ENCODE measurements at places on chromosomes 4 and X.

- DNase-seq, result no peak
Measured at GRCh38 chr4:153207567-153207966, 3.3 kb downstream of the TRIM2 start.

DNA sequence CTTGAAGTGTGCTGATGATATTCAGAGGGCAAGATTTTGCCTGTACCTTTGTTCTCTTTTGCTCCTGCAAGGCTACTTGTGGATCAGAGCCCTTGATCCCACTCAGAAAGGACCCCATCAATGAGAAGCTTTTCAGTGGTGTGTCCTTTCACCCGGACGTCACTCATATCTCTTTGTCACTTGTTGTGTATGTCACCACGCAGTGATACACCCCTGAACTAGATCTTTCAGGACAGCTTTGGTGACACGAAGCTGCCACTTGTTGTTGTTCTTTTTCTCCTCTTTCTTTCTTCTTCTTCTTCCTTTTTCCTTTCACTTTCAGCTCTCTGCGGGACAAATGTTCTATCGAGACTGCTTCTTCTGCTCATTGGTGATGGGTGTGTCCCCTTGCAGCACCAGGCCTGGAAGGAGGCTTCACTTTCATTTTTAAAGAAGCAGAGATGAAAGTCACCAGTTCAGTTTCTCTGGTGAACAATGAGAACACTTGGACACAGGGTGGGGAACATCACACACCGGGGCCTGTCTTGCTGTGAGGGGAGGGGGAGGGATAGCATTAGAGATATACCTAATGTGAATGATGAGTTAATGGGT lies 83.6 kb downstream of the NBDY start:
- DNase-seq, result peak; percentile 30

DNA sequence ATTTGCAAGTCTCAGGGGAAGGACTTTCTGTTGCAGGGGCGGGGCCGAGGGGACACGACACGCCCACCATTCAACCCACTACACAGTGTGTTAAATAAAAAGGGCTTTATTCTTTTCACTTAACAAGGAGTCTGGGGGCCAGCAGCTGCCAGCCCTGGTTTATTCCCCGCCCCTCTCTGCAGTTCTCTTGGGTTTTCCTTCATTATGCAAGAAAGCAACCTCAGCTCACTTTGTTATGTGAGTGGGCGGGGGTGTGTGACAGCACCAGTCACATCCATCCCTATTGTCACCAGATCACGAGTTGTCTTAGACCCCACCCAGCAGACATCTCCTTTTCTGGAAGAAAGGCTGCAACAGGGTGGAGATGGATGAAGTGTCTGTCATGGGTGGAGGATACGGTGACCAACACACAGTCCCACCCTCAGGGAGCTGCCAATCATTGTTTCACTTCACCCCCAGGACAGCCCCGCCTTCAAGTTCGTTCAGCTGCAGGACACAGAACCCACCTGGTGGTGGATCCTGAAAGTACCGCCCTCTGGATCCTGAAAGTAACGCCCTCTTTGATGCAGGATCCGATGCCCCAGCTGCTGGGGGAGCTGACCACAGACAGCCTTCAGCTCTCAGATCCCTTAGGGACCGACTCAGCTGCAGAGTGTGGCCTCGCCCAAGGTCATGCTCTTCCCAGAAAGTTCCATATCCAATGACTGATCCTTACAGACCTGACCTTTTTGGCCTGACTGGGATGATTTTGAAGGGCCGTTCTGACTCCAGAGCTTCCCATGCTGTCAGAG lies 79.6 kb downstream of the SMIM20 start:
- peak; percentile 4 for DNase-seq

- DNase-seq, result no peak
Measured at GRCh38 chrX:41553688-41554087, 106.5 kb downstream of the NYX start.

- DNase-seq, result no peak
Measured at GRCh38 chr4:175412746-175413145, 399.3 kb downstream of the GPM6A start.

GRCh38 chr4:10395971-10396580 lies 61.1 kb downstream of the ZNF518B start:
- no peak for DNase-seq

GRCh38 chr4:123555233-123555806 lies 158.7 kb downstream of the SPRY1 start:
- no peak for DNase-seq

GRCh38 chr4:100938698-100939097 lies 408.6 kb downstream of the PPP3CA start:
- no peak for DNase-seq

Data from stimulated activated CD4-positive, alpha-beta T cell treated with anti-CD3 and anti-CD28 coated beads, Interleukin-4, amount 100 ng/mL, for 4 hours (primary cell).